ENCODE measurements at places on chromosomes 1 and 21.

- DNase-seq = no peak
Measured at GRCh38 chr1:207336559-207337467, 15.3 kb downstream of the CD55 start.

- no peak for DNase-seq
Measured at GRCh38 chr1:167996266-167996665, 59.4 kb upstream of the MPC2 start.

- DNase-seq = peak; percentile 46
Measured at GRCh38 chr21:45974073-45975019, 7.2 kb upstream of the COL6A1 start.

- DNase-seq = peak; percentile 69
Measured at GRCh38 chr1:197924516-197925123, 7.4 kb downstream of the LHX9 start.

GRCh38 chr1:170316270-170316669, 170.5 kb downstream of the NTMT2 start:
- no peak for DNase-seq

- DNase-seq = no peak
Measured at GRCh38 chr21:33974513-33975468, 59.2 kb upstream of the ATP5PO start.

GRCh38 chr21:37654596-37654995, 261.7 kb downstream of the KCNJ6 start:
- no peak for DNase-seq

DNA sequence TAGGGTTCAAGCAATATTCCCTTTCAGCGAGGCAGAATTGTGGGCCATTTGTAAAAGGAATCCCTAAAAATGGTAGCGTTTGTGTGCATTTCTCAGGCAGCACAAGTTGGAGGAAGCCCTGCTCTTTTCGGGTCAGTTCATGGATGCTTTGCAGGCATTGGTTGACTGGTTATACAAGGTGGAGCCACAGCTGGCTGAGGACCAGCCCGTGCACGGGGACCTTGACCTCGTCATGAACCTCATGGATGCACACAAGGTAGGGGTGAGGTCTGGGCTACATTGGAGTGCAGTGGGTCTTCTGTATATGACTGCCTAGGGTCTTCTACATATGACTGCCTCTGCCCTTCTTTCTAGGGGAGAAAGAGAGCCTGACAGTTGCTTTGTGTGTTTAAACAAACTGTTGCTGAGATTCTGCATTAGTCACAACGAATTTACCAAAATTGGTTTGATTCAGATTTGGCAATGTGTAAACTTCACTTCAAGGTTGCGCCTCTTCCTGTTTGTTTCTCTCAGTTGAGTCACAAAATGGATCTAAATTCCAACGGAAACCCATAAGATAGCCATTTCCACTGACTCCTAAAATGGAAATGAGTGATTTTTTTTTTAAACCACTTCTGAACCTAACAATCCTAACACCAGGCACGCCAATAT, 40.4 kb upstream of the BMP8A start:
- DNase-seq = no peak

DNA sequence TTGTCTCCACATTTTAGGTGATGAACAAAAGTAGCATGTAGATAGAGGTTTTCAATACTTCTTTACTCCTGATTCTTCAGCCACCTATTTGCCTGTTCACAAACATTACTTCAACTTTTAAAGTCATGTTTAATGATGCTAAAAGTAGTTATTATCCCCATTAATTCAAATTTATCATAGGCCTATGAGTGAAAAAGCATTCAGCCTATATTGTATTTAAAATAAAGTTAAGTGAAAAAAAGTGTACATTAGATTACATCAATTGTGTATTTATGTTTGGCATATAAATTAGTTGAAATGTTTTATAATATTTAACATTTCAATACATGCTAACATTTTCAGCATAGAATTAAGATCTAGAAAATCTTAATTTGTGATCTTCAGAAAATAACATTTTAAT, 10.5 kb downstream of the CDKN2C start:
- no peak for DNase-seq

GRCh38 chr1:210081494-210081893, 143.5 kb downstream of the SYT14 start:
- DNase-seq = no peak

DNA sequence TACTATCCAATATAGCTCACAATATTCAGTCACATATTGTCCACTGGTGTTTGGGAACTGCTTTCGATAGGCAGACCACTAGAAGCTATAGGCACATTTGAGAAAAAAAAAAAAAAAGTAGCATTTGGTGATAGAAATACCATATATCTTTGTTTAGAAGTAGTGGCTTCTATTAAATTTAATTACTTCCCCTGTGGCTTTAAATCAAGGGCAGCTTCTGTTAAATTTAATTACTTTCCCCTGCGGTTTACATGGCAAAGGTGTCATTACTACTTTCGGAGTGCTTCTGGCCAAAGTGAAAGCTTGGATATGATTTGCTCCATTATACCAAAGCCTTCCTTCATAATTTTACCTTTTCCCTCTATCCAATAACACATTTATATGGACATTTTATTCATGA, 229.9 kb downstream of the TTLL7 start:
- no peak for DNase-seq

- no peak for DNase-seq
Measured at GRCh38 chr1:30879940-30880677, 28.4 kb downstream of the SDC3 start.

GRCh38 chr21:42527489-42528158, 14.0 kb downstream of the SLC37A1 start:
- DNase-seq = no peak

DNA sequence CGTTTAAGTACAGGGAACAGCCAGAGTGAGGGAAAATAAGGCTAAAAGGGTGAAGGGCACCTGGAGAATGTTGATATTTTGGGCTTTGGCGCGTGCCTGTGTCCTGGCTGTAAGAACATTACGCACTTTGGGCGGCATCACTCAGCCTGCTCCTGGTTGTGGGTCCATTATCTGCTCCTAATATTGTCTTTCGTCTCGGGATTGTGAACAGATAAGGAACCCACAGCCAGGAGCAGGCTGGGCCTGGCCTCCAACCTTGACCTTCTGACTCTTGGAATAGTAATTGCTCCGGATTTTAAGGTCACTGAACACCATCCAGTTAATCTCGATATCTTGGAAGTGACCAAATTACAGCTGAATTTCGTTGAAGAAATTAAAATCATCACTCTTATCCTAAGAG, 61.9 kb downstream of the TCP10L start:
- no peak for DNase-seq

GRCh38 chr21:41048145-41048544, 119.8 kb upstream of the BACE2 start:
- no peak for DNase-seq

- DNase-seq = no peak
Measured at GRCh38 chr1:36771660-36772284, 262.5 kb downstream of the GRIK3 start.

DNA sequence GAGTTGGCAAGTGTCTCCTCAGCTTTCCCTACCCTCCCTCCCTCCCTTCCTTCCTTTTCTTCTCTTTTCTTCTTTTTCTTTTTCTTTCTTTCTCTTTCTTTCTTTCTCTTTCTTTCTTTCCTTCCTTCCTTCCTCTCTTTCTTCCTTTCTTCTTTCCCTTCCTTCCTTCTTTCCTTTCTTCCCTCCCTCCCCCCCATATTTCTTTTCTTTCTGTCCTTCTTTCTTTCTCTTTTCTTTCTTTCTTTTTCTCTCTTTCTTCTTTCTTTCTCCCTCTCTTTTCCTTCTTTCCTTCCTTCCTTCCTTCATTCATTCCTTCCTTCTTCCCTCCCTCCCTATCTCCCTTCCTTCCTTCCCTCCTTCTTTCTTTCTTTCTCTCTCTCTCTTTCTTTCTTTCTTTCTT, 18.6 kb upstream of the TTC22 start:
- no peak for DNase-seq

GRCh38 chr1:119964673-119965363, 68.5 kb upstream of the ADAM30 start:
- no peak for DNase-seq

DNA sequence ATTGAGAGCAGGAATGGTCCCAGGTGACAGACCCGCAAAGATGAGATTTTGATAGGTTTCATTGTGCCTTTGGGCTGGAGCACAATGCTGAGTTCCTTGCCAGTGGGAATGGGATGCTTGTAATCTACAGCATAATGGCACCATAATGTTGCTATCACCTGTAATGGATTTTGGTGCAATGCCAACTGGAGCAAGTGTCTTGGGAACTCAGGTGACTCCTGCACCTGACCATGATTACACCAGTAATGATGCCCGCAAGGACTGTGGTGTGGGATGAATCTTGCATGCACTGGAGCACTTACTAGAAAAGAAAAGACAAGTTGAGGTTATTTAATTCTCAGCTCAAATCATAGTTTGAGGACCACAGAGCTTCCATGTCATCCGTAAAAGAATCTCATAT, 96.7 kb downstream of the PTPRU start:
- DNase-seq = no peak

GRCh38 chr1:1899266-1899966, 8.5 kb upstream of the GNB1 start:
- DNase-seq = no peak

DNA sequence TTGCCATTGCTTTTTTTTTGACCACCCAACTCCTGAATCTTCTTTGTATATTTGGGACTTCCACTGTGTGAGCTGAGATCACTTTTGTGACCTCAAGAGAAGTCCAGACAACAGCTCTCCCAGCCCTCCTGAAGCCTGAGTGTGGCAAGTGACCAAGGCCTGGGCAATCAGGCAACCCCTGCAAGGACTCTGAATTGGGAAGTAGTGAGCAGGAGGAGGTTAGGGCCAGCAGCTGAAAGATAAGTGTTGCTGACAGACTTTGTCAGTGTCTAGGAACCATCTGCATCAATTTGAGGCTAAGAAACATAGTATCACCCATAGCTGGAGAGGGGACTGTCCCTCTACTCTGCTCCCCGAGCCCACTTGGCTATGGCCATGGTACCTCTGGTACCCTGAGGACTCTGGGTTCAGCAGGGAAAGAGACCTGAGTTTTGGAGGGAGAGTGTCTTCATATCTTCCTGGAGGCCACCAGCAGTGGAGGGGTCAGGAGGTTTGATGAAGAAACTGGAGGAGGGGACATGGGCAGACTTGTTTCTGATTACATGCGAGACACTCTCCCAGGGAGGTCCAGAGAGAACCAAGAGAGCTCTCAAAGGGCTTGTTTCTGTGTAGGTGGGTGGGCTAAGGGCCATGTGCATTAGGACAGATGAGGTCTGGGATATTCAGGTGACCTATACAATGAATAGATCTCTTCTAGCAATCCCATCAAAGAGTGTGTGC, 147.0 kb upstream of the DNAH14 start:
- DNase-seq = no peak

DNA sequence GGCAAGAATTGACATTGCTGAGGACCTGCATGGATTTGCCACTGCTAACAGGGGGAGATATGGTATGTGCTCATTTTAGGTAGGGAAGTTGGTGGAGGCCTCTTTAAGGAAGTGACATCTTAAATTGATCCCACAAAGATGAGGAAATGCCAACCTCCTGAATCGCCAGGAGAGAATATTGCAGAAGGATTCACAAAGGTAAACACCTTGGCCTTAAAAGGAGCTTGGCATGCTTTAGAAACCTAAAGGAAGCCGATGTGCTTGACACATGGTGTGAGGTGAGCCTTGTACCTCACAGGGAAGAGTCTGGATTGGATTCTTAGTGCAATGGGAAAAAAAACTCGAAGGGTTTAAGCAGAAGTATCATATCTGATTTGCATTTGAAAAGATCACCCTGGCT, 470.5 kb upstream of the DAB1 start:
- DNase-seq = no peak

DNA sequence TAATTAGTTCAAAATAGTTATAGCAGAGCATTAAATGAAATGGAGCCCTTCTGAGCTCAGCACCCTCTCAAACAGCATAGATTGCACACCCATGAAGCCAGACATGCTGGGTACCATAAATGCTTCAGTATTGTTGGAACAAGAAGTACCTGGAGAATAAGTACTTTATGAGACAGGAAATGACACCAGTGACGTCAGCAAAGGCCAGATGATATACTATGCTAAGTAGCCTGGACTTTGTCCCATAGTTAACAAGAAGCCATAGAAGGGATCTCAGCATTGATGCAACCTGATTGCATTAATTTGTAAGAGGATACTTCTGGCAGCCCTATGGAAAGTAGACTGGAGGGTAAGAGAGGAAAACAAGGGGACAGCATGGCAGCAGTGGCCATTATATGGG, 16.3 kb upstream of the GADD45A start:
- DNase-seq = no peak

DNA sequence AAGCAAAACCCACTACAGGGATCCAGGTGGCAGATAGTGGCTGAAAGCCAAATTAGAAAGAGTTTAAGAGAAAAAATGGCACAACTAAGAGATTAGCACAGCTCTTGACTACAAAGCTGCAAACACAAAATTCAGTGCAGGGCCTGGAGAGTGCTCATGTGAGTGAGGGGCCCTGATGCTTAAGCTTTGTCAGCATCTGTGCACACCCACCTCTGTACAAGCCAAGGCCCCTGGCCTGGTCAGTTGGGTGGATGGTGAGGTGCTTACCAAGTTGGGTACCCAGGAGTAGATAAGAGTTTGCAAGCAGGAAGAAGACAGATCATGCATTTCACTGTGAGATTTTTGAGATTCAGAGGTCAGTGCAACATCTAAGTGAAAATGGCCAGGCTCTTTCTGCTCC, 62.7 kb upstream of the ATP1B1 start:
- no peak for DNase-seq

DNA sequence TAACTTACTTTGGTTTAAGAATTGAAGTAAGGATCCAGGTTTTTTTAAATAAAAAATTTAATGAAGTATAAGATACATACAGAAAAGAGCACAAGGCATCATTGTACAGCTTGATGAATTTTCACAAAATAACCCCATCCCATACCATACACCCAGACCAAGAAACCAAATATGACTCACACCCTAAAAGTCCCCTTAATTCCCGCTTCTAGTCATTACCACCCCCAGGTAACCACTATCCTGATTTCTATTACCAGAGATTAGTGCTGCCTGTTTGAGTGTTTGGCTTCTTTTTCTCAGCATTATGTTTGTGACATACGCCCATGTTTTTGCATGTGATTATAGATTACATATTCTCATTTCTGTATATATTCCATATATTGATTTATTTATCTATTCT, 98.5 kb upstream of the HIVEP3 start:
- no peak for DNase-seq

- DNase-seq = no peak
Measured at GRCh38 chr21:16116798-16117197, 387.0 kb downstream of the USP25 start.

- DNase-seq = no peak
Measured at GRCh38 chr1:35844826-35845225, 37.0 kb downstream of the AGO4 start.

GRCh38 chr1:70061231-70061630, 144.1 kb downstream of the LRRC40 start:
- DNase-seq = no peak

Measured in WERI-Rb-1 (cell line).